NCI-H1694 treated with DMSO at 0.1 percent for 48 hours (cell line): ENCODE measurements at places on chromosomes 1 and 21.

- no peak for DNase-seq
These were observed 11.5 kb upstream of the HCRTR1 start for GRCh38 chr1:31605908-31606427.

DNA sequence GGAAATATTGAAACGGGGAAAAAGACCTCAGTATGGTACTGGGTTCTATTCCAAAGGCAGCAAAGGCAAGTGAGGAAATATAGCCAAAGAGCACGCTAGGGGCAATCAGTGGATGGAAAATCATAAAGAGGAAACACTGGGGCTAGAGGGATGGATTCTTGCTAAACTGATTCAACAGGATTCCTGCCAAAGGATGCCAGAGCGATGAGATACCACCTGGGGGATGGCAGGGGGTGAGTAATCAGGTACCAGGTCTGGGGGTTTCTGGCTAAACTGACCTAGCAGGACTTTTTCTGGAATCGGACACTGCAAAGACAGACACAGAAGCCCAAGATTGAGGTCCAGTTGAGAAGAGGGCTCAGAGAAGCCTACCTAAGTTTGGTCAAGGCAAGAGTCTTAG lies 6.7 kb downstream of the CHI3L2 start:
- DNase-seq = no peak

DNA sequence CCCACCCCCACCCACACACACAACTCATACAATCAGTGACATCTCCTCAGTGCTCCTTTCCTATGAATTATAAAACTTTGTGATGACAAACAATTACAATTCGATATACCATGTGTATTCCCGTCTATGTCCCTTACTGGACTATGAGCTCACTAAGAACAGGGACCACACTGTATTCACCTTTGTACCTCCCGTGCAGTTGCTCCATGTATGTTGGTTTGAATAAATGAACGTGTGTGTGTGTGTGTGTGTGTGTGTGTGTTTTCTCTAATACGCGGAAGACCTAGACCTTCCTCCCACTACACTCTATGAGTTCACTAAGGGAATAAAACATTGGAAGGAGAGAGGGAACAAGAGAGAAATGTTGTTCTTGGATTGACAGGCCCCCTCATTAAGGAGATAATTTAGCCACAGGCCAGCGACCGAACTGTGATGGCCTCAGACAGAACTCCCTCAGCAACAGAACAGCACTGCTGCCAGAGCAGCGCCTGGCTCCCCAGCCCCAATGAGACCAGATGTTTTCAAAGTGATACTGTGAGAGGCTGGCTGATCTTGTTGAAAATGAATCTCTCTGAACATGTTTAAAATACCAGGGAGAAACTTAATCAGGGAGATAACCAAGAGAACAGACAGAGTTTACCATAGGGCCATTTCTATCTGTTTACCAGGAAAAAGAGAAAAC lies 21.7 kb downstream of the BCAR3 start:
- DNase-seq = no peak

DNA sequence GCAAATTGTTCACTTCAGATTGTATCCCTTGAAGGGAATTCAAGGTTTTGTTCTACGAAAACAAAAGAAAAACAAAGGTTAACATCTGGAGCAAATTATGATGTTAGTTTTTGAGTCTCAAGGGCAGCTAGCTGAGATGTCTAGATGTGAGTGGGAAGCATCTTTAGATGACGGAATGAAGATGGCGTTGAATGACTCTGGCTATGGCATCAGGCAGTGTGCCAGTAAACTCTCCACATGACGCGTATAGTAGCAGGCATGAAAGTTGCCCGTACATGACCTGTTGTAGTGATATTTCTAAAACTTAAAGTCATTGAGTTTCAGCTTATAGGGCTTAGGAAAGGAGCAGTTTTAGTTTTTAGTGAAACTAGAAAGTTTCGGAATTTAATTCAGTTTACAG lies 12.3 kb upstream of the SDC3 start:
- no peak for DNase-seq

- DNase-seq = no peak
These were observed 640.2 kb downstream of the PTPRC start for GRCh38 chr1:199279067-199279466.
